ENCODE measurements at places on chromosomes 2 and 18. TPM values are rescaled to one million over a fixed set of nuclear protein-coding genes. Genes with fewer than 3 reads are reported as not detected.

GRCh38 chr2:150085478-150085877 is 402.0 kb downstream of the RND3 start:
- DNase-seq = no peak

GRCh38 chr2:80322311-80322920 is 17.9 kb upstream of the LRRTM1 start:
- DNase-seq = no peak

- DNase-seq = no peak
Observed at GRCh38 chr2:151729837-151730236, 4.4 kb downstream of the NEB start.

DNA sequence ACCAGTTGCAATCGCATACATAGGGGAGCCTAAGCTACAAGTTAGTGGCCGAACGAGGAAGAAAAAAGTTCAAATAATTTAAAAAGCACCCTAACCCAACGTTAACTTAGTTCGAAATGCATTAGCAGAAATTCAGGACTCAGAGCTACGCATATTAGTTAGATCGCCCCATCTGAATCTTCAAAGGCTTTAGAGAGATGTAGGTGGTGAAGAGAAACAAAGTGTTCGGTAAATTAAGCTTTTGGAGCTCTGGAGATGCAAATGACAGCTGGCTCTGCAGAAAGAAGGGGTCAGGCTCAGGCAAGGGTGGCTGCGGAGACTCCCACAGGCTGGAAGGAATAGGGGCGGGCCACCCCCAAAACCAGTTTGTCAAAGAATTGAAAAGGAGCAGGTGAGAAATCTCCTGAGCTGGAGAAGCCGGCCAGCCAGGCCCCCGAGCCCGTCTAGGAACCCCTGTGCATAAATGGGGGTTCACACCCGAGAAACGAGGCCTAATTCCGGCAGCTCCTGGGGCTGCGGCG is 621 bp downstream of the TXNL1 start:
- DNase-seq = no peak

GRCh38 chr2:222572751-222573174 is 83.1 kb downstream of the FARSB start:
- DNase-seq = no peak

- DNase-seq = no peak
Observed at GRCh38 chr2:150630587-150631235, 143.2 kb upstream of the RND3 start.

GRCh38 chr2:105299290-105299689 is 30.2 kb downstream of the TGFBRAP1 start:
- no peak for DNase-seq

GRCh38 chr2:47058003-47058931 is 96.8 kb downstream of the STPG4 start:
- no peak for DNase-seq

- DNase-seq = peak; percentile 81
Observed at GRCh38 chr2:239461291-239462190, 60.7 kb upstream of the HDAC4 start.

DNA sequence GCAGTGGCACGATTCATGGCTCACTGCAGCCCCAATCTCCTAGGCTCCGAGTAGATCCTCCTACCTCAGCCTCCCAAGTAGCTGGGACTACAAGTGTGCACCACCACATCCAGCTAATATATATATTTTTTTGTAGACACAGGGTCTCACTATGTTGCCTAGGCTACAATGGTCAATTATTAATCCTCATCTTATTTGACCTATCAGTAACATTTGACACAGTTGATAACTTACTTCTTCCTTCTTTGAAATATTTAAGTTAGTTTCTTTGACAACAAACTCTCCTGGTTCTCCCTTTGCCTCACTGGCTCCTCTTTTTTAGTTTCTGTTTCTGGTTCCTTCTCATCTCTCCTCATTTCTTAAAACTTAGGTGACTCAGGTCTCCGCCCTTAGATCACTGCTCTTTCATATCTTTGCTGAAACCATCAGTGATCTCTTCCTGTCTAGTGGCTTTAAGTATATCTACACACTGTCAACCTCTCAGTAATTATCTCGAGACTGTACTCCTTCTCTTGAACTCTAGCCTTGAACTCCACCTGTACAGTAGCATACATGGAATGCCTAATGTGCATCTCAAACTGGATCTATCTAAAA is 11.5 kb downstream of the PGAP1 start:
- no peak for DNase-seq

DNA sequence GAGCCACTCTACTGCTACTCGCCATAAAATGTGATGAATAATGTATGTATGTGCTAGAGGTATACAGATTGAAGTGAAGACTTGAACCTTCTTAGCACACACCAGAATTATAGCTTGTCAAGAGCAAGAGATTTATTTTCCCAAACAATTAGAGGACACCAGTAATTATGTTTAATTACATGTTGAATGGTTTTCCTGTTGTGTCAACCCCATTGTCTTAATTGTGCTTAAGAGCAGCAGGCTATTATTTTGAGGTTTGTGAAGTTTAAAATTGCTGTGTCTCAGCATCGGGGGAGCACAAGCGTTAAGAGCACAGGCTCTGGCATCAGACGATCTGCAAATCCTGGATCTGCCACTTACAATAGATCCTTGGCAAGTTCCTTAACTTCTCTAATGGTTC is 29.0 kb downstream of the KIF5C start:
- DNase-seq = no peak

DNA sequence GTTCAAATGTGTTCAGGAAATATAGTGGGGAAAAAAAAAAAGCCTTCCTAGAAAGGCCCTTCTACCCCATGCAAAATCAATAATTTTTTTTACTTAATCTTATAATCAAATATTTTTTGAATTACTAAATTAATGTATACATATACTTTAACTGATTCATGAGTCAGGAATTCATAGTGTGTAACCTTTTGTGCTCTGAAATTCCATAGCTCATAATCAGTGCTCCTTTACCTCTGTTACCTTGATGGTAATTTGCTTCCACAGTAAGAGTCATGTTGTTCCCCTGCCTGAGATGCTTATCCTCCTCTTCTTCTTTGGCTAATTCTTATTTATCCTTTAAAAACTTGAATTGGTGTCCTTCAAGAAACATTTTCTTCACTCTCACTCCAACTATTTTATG is 414.2 kb downstream of the THSD7B start:
- no peak for DNase-seq

- no peak for DNase-seq
Observed at GRCh38 chr2:150609831-150610582, 122.5 kb upstream of the RND3 start.

GRCh38 chr2:99478632-99479031 is 11.2 kb downstream of the REV1 start:
- no peak for DNase-seq

GRCh38 chr2:36348721-36349120 is 6.9 kb upstream of the CRIM1 start:
- DNase-seq = no peak

DNA sequence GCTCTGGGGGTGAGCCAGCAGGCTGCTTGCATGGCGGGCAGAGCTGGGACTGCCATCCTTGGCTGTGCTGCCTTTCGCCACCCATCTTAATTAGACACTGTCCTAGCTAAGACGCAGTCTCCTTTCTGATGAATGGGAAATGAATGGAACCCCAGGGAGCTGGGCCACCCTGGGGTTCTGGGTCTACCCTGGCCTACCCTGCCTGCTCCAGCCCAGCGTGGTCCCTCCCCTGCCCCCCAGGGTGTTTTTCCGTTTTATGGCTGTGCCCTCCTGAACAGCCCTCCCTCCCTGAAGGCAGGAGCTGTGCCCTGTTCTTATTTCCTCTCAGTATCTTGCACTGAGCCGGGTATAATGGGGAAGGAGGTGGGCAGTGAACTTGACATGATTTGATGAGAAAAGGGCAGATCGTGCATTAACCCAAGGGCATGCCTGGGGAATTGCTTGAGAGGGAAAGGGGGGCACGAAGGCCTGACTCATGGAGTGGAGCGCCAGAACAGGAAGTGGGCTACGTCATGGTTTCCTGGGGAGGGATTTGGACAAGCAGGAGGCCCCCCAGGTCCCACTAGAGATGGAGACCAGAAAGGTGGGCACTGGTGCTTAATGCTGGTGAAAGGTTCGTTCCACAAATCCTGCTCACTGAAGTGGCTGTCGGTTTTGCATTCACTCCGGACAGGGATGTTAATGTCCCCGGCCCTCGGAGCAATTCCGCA is 165.0 kb downstream of the KLHL29 start:
- no peak for DNase-seq

MEP1B gene
- total RNA-seq = 0.42 TPM

HES6 gene
- total RNA-seq = 4.3 TPM

CXCR4 gene
- total RNA-seq = 13.2 TPM

ANKRD30BL gene
- total RNA-seq = not detected

OBSL1 gene
- 61.5 TPM for total RNA-seq

SPATA3 gene
- total RNA-seq = not detected

HOXD9 gene
- 6.1 TPM for total RNA-seq

AGXT gene
- 0.32 TPM for total RNA-seq

FOXI3 gene
- not detected for total RNA-seq
